ENCODE measurements at places on chromosomes 4 and X.

DNA sequence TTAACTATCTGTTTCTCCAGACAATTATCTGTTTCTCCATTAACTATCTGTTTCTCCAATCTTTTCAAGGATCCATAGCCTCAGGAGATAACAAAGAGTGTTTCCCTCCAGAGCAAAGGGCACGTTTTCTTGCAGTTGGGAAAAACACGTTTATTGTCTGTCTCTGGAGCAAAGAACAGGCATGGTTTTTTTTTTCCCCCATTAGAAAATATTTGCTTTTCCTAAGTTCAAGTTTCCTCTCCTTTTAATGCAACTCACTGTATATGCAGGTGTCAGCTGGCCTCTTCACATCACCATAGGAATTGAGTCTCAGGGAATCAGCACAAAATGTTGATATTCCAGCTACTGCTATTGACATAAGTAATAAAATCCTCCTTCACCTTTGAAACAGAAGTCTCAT, 984.4 kb downstream of the RAB28 start:
- no peak for DNase-seq

DNA sequence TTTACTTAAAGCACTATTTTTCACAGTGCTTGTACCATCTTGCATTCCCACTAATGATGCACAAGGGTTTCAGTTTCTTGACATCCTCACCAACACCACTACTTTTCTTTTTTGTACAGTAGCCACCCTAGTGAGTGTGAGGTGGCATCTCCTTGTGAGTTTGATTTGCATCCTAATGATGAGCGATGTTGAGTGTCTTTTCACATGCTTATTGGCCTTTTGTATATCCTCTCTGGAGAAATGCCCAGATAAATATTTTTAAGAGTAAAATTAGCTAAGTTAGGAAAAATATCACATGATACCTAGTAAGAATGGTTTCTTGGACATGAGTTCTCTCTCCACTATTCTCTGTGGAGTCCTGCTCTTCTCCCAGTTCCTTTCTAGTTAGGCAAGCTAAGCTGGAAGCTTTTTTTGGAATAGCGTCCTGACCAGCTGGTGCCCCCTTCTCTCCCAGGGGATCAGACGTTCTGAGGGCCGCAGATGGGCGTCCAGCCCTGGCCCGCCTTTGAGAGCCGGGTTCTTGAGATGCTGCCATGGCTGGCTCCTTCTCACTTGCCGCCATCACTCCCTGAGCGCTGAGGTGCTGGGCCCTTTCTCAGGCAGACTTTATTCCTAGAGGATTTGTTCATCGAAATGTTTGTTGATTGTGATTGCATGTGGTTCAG, 132.1 kb downstream of the ARHGAP10 start:
- DNase-seq: no peak

- DNase-seq: no peak
Measured at GRCh38 chrX:22196149-22196548, 76.6 kb upstream of the CBLL2 start.

DNA sequence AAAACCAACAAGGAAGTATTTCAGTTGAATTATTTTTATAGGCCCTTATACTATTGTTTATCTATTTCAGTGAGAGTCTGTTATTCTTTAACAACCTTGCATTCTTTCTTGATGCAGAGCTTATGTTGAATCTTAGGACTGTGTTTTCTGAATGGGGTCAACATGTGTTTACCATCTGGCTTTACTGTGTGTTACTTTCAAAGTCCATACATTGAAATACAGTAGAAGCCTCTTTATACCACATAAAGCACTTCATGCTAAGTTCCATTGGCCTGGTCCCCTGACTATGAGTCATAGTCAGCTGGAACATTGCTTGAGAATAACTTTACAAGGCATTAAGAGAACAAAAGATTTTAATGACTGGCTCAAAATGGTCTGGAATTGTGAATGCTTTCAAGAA, 152.6 kb downstream of the GASK1B start:
- DNase-seq: no peak

GRCh38 chr4:154164931-154165839, 326.4 kb downstream of the DCHS2 start:
- no peak for DNase-seq

- DNase-seq: no peak
Measured at GRCh38 chr4:1195891-1196401, 23.6 kb upstream of the SPON2 start.

- DNase-seq: no peak
Measured at GRCh38 chr4:156053174-156053573, 99.5 kb upstream of the CTSO start.

- DNase-seq: no peak
Measured at GRCh38 chr4:168859888-168860694, 150.0 kb downstream of the CBR4 start.

DNA sequence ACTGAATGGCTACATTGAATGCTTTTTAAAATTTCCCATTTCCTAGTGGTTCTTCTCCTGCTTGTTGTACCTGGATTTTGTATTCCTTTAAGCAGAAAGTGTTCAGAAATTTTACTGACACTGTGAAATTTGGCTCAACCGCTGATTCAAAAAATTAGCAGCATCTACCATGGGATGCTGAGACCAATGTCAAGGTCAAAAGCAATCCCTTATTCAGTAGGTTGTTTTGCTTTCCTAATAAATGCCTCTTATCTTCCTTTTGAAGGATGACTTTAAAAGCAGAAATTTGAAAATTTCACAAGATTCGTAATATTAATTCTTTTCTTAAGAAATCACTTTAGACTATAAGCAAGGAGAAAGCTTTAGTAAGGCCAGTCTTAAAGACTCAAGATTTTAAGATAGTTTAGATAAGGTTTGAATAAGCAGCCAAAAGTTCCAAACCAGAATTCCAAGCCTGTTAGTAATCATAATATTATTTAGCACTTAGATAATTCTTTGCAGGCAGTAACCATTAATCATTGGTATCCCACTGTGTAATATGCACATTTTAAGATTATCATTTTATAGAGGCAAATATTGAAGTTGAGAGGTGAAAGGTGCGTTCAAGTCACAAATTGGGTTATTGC, 508.8 kb downstream of the ANKRD50 start:
- no peak for DNase-seq

DNA sequence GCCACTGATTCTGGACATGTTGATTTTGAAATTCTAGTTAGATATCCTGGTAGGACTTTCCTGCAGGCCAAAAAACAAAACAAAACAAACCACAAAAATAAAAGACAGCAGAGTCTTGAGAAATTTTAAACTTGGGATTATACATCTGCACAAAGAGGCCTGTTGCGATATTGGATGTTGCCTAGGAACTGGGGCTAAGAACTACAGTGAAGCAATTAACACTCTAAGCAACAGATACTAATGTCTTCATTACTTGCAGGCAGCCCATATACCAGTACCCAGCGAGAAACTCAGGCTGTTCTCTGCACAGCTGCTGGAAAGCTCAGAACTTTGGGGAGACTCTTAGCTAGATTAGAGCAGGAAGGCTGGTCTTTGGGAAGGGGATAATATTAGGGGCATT, 69.1 kb upstream of the SCOC start:
- no peak for DNase-seq

- DNase-seq: no peak
Measured at GRCh38 chr4:175947117-175947722, 118.4 kb upstream of the WDR17 start.

DNA sequence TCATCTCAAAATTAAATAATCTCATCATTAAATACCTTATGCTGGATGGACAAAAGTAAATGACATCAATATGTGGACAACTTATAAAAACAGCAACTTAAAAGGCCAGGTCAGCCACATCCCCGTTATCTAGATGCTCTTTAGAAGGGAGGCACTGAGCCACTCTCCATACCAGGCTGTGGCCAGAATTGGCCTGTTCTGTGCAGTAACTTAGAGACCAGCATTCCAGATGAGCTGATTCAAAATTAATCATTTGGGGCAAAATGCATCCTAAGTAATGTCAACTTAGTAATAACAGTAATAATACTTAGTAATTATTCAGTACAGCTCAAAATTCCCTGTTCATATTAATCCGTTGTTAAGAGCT, 373.6 kb downstream of the FBXW7 start:
- no peak for DNase-seq

DNA sequence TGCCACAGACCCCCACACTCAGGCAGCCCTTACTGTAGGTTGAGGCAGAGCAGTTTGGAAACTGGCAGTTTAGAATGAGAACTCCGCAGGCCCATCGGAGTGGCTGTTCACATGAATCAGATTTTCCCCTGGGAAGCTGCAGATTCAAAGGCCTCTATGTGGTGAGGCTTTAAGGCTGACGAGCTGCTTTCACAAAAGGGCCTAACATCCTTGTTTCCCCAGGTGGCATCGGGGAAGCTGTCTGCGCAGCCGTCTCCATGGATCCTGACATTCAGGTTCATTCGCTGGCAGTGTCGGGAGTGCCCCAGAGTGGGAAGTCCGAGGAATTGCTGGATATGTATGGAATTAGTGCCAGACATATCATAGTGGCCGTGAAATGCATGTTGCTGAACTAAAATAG, 33.7 kb downstream of the TKTL1 start:
- DNase-seq: no peak

DNA sequence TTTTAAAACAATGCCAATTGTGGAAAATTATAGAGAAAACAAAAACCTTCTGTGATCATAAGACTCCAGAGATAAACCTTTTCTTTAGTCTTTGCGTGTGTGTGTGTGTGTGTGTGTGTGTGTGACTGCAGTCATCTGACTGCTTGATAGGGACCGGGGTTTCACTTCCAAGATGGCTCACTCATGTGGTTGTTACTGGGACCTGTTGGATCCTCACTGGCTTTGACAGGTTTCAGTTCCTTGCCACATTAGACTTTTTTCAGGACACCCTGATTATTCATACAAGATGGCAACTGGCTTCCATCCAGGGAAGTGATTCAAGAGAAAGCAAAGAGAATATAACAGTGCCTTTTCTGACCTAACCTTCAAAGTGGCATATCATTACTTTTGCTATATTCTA, 21.9 kb upstream of the MAD2L1 start:
- no peak for DNase-seq

- no peak for DNase-seq
Measured at GRCh38 chrX:74160358-74160757, 143.6 kb upstream of the ZCCHC13 start.

DNA sequence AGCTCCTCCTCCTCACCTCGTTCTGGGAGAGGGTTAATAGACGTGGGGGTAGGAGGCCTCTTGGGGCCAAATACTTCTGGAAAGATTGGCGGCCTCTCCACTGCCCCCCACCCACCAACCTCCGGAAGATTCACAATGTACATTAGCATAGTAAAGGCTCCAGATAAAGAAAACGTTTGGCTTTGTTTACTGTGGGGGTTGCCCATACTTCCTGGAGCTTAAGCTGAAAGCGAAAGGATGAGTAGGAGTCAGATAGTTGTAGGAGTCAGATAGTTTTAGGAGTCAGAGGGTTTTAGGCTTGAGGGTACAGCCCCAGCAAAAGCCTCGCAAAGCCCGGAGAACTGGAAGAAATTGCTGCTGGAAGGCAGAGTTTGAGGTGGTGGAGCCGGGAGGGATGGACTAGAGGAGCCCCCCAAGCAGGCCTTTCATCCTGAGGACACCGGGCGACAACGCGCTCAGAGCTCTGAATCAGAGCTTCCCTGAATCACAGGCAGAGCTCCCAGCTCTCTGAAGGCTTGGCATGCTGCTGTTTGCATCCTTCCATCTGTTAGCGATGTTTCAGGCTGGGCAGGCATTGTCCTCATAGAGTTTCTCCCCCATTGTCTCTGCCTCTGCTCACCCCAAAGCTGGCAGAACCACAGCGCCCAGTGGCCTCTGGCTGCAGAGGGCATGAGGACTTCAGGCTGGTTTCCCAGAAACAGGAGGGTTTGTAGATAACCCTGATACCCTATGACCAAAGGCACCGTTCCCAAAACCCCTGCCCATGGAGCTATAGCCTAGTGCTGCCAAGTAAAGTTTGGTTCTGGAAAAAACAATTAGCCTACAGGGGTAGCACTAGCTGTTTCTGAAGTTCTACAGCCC, 280.7 kb downstream of the BCOR start:
- no peak for DNase-seq

DNA sequence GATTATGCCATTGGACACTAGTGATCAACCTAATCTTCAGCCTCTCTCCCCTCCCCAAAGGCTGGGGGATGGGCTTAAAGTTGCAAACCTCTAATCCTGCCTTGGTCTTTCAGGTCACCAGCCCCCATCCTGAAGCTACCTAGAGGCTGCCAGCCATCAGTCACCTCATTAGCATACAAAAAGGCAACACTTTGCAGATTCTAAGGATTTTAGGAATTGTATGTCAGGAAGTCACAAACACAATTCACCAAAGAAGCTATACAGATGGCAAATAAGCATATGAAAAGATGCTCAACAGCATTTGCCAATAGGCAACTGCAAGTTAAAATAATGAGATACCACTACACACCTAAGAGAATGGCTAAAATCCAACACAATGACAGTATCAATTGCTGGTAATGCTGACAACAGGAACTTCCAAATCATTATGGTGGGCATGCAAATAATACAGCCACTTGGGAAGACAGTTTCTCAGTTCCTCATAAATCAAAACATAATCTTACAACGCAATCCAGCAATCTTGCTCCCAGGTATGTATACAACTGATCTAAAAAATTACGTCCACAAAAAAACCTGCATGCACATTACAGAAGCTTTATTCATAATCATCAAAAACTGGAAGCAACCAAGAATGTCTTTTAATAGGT, 9.0 kb upstream of the PIM2 start:
- no peak for DNase-seq

Data from COR-L47 (cell line).